ENCODE measurements at places on chromosomes 11 and 22.

GRCh38 chr11:76280151-76280881 lies 74.0 kb upstream of the WNT11 start:
- DNase-seq = no peak

- DNase-seq = no peak
These were observed 48.2 kb upstream of the CHST1 start for GRCh38 chr11:45713573-45713972.

GRCh38 chr22:31970490-31971444 lies 26.4 kb downstream of the YWHAH start:
- peak; percentile 81 for DNase-seq

GRCh38 chr11:67520856-67521824 lies 2.1 kb downstream of the CABP2 start:
- no peak for DNase-seq

GRCh38 chr11:11344045-11344444 lies 9.0 kb downstream of the CSNK2A3 start:
- DNase-seq = no peak

DNA sequence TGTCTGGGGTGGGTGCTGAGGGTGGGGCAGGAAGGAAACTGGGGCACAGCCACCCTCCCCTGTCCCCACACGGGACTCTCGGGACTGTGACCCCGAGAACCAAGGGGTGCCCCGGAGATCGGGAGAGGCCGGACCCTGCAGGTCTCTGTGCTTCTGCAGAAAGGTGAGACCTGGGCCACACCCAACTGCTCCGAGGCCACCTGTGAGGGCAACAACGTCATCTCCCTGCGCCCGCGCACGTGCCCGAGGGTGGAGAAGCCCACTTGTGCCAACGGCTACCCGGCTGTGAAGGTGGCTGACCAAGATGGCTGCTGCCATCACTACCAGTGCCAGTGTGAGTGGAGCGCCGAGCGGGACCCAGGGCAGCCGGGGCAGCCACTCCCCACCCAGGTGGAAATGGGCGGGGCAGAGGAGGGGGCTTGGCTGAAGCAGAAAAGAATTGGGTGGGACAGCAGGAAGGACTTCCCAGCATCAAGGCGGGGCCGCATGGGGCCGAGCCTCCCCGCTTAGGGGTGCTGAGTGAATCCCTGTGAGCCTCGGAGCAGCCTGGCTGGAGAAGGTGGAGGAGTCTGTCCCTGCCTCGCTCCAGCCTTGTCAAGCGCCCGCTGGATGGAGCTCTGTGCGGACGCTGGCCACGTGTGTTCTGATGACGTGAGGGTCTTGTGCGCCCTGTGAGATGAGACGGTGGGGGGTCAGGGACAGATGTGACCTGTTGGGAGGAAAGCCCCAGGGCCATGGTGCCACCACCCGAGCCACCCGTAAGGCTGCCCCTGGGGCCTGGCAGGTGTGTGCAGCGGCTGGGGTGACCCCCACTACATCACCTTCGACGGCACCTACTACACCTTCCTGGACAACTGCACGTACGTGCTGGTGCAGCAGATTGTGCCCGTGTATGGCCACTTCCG lies 29.3 kb upstream of the MUC5B start:
- no peak for DNase-seq

- no peak for DNase-seq
These were observed 125.0 kb downstream of the UVRAG start for GRCh38 chr11:75939992-75940391.

DNA sequence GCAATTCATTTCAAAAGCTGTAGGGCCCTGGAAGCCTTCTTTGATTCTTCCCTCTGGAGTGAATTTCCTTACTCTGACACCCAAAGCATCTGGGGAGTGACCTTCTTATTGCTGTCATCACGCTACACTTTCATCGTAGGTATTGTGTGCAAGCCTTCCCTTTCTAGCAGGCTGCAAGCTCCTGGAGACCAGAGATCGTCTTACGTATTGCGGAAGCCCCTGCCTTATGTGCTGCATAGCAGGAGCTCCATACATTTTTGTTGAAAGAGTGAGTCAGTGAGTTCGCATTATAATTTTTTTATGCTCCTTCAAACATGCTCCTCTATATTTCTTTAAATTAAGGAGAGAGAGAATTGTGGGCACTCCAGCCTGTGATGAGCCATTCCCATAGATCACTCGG lies 21.2 kb upstream of the TMEM218 start:
- DNase-seq = no peak

DNA sequence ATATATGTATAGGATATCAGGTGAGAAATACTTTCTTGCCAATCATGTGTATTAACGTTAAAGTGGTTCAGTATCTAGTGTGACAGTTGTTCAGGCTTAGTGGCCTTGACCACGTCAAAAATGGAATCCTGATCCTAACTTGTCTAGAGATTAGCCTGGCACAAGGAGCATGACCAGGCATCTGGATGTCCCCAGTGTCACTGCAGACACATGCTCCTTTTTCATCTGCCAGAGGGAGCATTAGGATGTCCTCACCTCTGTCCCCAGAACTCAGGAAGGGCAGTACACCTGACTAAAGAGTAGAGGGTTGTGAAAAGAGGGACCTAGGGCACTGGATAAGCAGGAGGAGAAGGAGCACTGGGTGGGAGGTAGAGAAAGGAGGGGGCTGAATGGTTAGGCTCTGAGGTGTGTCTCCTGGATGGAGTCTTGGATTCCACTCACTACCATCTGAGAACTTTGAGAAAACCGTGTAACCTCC lies 40.9 kb upstream of the GGTLC2 start:
- DNase-seq = no peak

DNA sequence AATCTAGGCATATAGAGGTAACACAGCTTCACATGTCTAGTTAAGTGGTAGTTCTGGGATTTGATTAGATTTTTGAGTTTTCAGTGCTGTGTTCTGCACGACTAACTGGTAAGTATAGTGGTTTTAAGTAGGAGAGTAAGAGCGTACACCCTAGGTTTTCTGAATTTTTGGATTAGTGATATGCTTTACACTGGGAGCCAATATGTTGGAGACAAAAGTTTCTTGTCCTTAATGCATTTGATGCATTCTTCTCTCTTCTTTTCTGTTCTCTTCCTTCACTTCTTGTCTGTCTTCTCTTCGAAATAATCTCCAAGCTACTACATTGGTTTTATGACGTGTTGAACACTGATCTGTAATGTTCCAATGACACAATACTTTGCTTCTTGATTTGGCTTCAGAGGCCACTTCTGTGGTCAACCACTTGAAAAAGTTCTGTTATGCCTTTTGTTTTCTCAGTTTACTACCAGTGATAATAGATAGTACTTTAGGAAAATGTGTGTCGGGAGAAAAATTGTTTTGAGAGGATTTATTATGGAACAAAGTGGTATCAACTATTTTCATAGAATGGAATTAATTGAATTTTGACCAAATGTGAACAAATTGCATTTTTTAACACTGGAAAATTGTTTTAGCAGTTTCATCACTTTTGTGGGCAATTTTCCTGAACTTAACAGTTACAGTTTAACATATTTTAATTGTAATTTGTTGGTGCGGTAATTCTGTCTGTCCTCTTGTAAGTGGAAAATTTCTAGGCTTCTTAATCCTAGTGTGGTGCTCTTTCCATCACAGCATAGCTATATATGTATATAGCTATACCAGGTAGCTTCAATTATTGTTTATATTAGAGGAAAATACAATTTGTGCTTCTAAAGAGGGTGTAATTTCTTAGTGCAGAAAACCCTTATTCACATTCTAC lies 2.6 kb downstream of the PDE3B start:
- DNase-seq = no peak

- no peak for DNase-seq
These were observed 82.9 kb upstream of the CRTAM start for GRCh38 chr11:122755409-122755808.

DNA sequence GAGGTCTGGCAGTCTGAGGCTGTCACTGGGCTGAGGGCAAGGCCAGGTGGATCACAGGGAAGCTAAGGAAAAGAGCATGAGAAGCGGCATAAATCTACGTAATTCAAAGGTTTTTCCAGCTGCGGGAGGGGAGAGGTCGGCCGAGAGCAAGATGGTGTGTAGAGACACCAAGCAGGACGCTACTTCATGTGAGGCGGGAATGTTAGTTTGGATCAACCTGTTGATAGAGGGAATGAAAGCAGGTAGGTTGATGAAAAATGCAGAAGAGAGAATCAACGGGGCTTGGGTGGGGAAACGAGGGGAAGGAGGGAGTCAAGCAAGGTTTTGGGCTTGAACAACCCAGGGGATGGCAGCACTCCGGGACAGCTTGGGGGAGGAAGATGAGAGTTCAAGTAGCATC lies 2.9 kb downstream of the B3GNT6 start:
- no peak for DNase-seq

DNA sequence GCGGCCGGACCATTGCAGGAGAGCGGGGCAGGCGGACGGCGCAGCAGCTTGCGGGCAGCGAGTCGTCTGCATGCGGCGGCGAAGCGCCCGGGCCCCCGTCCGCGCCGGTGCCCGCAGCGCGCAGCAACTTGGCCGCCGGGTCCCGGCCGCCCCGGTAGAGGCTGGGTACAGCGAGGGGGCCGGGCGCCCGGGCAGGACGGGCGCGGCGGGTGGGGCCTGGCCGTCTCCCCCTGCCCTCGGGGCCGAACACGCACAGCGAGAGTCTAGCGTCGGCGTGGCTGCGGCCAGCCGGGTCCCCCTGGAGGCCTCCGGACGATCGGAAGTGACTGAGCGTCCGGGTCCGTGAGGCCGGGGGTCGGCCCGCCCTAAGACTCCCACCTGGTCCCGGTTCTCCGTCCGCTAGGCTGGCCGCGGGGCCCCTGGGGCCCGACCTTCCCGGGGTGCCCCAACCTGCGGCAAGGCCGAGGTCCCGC lies 775 bp upstream of the TRABD start:
- no peak for DNase-seq

- no peak for DNase-seq
These were observed 8.6 kb downstream of the NXPE1 start for GRCh38 chr11:114551060-114551459.

GRCh38 chr11:72546866-72547265 lies 112.5 kb upstream of the CLPB start:
- DNase-seq = no peak

- no peak for DNase-seq
These were observed 634.9 kb downstream of the METTL15 start for GRCh38 chr11:28743061-28743550.

DNA sequence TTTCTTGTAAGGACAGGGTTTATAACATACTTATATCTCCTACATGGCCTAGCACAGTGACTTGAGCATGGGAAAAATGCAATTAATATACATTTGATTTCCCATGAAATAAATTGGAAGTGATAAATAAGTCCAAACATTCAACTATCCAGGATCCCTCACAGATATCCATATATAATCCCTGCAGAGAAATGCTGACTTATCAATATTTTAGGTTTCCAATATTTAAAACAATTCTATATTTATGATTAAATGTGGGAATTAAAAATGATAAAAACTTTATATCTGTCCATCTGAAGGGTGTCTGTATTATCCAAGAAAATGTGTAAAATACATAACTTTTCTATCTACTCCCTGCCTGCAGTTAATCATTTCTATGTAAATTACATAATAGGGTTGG lies 6.3 kb downstream of the OR10A4 start:
- DNase-seq = no peak

DNA sequence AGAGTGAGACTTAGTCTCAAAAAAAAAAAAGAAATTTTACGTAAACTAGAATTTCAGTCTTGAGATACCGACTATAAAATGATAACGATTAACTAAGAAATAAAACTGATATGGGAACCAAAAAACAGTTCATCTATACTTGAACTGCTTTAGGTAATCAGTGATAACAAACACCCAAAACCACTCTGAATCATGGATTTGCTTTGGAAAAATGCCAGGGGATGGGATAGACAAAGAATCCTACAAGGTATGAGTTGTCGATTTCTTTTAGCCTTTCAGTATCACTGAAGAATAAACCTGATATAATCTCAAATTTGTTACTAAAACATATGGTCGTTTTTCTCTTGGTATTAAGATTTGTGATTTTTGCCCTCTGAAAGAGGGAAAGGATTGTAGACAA lies 13.7 kb downstream of the CSTF3 start:
- DNase-seq = no peak

- no peak for DNase-seq
These were observed 60.4 kb downstream of the BMAL1 start for GRCh38 chr11:13338019-13338426.

All from CD4-positive, alpha-beta T cell treated with Interleukin-6 at 100 ng/mL for 8 hours (primary cell).